ENCODE measurements at places on chromosomes 16 and 17.

DNA sequence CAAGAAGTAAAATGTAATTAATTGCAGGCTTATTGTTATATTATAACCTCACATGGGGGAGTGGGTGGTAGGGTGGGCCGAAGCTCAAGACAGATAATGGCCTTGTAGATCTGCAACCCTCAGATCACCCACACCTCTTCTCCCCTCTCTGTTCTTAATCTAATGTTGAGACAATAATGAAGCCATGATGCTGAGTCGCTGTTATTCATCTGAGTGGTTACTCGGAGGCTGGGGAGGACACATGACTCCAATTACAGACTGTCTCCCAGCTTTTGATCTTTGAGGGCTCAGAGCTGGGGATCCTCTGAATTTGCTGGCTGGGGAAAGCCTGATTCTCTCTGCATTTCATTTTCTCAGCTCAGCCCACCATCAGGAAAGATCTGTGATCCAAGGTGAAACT, 275.3 kb downstream of the SHISA9 start:
- DNase-seq = no peak

DNA sequence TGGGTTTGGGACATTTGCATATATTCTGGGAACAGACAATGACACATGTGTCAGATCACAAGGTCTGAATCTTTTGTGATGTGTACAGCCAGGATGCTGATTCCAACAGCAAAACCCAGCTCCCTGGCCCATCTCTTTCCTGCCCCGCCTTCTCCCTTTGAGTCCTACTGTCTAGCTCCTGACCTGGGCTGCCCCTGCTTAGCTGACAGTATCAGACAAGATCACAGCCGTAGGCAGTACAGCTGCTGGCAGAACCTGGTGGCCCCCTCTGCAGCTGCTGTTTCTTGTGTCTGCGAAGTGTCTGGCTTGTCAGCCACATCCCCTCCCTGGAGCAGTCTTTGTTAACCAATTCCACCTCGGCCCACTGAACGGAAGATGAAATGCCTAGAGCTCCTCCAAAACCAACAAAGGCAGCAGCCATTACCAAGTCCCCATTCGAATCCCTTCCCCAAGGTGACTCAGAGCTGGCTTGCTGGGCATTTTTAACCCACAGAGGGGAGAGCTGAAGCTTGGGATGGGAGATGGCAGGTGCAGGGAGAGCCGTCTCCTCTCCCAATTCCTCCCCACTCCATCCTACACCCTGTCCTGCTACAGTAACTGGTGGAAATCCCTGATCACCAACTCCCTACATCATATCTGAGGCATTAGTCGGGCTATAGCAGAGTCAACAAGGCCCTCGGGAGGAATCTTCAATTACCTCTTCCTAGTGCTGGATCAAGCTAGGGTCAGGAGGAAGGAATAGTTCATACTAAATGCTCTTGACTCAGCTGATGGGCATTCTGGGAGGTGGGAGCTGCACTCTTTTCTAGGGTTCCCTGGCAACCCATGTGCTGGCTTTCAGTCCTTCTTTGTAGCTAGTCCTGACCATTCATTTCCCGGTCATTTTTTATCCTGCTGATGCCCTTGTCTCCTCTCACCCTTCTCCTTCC, 5.8 kb downstream of the PIPOX start:
- no peak for DNase-seq

- peak; percentile 68 for DNase-seq
These were observed 27.2 kb upstream of the SKAP1 start for GRCh38 chr17:48457080-48457836.

DNA sequence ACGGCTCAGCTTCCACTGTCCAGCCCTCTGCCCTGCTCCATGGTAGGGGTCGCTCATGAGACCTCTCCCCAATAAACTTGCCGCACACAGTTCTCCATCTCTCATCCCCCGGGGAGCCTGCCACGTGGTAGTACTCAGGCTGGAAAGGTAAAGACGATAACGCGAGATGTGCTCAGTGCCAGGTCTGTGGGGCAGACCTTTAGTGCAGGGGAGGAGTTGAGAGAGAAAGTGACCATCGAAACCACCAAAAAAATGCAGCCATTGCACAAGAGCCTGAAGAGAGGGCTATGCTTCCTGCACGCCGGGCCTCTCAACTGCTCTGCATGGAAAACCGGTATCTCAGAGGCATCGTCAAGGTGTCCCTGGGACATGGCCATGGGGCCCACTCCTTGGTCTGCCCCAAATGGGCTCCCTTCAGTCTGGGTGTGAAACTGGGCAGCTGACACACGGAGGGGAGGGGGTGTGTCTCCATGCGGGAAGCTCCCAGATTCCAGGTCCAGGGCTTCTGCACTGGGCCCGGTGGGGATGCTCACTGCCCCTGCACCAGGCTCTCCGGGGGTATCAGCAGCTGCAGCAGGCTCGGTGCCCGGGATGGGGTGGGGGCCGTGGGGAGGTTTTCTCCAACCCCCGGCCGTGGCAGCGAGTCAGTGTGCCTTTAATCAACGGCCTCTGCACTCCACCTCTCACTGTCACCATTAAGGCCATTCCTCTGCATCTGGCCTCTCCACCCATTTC, 4.7 kb upstream of the AANAT start:
- no peak for DNase-seq

DNA sequence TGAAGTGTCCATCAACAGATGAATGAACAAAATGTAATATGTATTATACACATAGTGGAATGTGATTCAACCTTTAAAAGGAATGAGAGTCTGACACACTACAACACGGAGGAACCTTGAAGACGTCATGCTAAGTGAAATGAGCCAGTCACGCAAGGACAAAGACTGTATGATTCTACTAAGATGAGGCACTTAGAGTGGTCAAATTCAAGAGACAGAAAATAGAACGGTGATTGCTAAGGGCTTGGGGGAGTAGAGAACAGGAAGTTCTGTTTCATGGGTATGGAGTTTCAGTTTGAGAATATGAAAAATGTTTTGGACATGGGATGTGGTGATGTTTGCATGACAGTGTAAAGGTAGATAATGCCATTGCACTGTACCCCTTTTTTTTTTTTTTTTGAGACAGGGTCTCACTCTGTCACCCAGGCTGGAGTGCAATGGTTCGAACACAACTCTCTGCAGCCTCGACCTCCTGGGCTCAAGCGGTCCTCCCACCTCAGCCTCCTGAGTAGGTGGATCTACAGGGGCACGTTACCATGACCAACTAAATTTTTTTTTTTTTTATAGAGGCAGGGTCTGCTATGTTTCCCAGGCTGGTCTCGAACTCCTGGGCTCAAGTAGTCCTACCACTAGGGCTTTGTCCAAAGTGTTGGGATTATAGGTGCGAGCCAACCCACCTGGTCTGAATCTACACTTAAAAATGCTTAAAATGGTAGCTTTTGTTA, 2.9 kb upstream of the CCDC102A start:
- peak; percentile 60 for DNase-seq

DNA sequence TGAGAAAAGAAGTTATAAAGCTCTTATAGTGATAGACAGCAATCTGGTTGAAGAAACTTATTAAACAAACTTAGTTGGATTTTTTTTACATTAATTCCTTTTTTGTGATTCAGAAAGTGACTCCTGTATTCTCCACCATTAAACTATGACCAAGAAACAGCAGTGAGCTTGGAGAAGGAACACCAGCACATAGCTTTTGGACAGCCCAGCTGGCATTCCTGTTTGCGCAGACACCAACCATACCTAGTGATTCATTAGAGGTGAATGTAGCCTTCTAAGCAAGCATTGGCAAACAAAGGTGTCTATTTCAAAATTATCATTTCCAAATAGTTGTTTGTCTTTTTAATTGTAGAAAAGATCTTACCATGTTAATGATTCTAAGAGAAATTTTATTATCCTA, 94.4 kb downstream of the STXBP4 start:
- no peak for DNase-seq

GRCh38 chr16:3431779-3432219, 11.5 kb downstream of the ZNF597 start:
- DNase-seq = no peak

- no peak for DNase-seq
These were observed 365.6 kb downstream of the GRIN2A start for GRCh38 chr16:9816644-9817043.

GRCh38 chr17:81481073-81481799, 31.4 kb downstream of the ACTG1 start:
- no peak for DNase-seq

GRCh38 chr16:67184995-67185650, 1.4 kb upstream of the MATCAP1 start:
- DNase-seq = peak; percentile 81

DNA sequence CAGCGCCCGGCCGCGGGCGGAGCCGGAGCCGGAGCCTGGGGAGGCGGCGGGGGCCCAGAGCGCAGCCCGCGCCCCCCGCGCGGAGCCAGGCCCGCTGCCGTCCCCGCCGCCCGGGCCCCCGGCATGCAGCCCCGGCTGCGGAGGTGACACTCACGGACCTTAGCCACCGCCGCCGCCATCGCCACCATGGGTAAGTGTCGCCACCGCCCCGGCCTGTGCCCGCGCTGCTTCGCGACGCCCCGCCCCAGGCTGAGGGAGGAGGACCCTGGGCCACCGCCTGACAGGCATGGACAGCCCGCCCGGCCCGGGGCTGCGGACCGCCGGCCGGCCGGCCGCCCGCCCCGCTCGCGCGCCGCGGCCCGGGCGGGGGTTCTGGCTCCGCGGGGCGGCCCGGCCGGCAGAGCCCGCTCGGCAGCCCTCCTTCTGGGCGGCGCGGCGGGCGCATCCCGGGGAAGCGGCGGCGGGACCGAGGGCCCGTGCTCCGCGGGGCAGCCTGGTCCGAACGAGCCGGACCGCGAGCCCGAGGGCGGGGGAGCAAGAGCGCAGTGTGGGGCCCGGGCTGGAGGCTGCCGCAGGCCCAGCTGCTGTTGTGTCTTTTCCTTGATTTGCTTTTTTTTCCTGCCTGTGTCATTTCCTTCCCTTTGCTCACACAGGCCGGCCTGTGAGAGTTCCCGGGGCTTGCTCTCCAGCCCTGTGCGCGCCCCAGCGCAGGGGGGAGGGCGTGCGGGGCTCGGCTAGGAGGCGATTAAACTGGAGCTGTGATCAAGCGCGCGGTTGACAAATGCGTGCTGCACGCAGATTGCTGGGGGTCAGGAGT, 565 bp downstream of the MAP3K3 start:
- DNase-seq = peak; percentile 72

DNA sequence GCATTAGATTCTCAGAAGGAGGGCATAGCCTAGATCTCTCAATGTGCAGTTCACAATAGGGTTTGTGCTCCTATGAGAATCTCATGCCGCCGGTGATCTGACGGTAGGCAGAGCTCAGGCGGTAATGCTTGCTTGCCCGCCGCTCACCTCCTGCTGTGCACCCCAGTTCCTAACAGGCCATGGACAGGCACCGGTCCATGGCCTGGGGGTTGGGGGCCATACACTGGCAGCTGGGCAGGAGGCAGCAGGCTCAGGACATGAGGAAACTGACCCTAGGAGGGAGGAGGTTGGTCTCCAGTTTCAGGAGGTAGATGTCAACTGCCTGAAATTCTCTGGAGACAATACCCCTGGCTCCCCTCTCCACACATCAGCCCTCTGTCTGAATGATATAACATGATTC, 245.0 kb upstream of the CACNG5 start:
- no peak for DNase-seq

DNA sequence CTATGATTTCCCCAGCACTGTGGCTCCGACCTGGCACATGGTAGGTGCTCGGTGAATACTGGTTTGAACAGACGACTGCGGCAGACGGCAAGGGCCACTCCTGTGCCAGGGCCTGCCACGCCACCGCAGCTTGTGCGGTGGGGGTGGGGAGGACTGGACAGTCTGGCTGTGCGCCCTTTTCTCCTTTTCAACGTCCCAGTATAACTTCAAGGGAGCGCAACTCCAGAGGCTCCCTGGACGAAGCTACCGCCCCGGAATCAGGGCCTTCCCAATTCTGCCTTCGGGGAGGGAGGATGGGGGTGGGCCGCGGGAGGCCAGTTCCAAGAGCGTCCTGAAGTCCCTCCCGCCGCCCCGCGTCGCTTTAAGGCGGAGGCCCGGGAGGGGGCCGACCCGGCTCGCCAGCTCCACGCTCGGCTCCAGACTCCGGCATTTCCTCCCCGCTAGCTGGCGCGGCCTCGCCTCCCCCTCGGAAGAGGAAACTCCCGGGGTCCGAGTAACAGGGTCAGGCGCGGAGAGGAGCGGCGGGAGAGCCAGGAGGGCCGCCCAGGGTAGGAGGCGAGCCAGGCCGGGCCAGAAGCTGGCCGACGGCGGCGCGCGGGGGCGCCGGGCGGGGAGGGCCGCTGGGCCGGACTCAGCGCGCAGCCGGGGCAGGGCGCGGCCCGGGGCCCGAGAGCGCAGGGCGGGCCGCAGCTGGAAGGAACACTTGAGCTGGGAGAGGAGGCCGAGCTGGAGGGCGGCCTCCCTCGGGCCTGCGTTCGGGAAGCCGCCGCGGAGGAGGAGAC, at the start of gene ITPRIPL2:
Gene ITPRIPL2 (plus strand): TSS at position 388 of the 782 bp plus-strand sequence. CDS start 498 bp downstream, outside the sequence.
- peak; percentile 66 for DNase-seq

GRCh38 chr17:2705888-2706795, 5.4 kb downstream of the CLUH start:
- DNase-seq = no peak

- no peak for DNase-seq
These were observed 146.1 kb downstream of the RAB11FIP4 start for GRCh38 chr17:31537565-31538011.

DNA sequence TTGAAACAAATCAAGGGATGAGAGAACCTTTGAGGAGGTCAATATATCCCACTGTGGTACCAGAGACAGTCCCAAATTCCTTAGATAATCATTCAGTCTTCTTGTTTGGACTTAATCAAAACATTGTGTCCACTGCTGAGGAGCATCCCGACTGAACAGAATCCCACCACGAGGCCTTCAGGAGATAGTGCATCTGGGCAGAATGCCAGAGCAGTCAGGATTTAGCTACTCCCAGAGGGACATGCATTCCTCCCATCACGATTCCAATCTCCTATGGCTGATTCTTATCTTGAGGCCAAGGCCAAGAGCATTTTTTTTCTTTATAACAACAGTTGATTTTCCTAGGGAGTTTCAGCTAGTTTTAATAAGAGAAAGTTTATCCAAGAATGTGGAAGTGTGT, 87.4 kb upstream of the COX10 start:
- DNase-seq = no peak

- no peak for DNase-seq
These were observed 75.2 kb downstream of the CDRT15 start for GRCh38 chr17:14161419-14161818.

DNA sequence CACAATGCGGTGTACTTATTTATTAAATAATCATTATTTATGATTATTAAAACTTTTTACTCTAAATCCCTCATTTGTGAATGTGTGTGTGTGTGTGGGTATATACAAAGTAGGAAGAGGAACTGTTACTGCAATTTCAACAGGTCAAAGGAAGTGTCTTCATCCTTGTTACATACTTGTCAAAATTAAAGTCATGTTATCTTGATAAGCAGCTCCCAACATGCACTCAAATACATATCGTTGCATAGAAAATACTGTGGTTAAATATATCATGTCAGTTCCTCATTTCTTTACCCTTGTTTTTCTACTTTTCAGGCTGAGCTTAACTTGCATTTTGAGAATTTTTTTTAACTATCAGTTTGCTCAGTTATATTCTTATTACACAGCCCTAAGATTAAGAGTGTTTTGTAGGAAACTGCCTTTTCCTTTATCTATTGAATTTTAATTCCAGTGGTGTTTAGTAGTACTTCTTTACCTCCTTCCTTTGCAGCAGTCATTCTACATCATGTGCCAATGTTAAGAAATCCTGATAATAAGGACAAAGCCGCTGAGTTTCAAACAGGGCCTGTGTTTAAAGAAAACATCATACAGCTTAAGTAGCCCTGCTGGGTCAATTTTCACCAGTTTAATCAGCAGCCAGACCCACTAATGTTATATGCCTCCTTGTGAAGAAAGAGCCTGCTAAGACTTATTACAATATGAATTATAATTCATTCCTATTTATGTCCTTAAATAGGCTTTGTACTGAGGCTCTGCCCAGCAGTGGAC, 7.2 kb downstream of the EFCAB5 start:
- DNase-seq = no peak

GRCh38 chr17:58741121-58741625, 14.5 kb upstream of the PPM1E start:
- DNase-seq = no peak

Data from GM10248 (cell line).